ENCODE measurements at places on chromosomes 3 and 15. TPM values are rescaled to one million over a fixed set of nuclear protein-coding genes. Genes with fewer than 3 reads are reported as not detected.

DNA sequence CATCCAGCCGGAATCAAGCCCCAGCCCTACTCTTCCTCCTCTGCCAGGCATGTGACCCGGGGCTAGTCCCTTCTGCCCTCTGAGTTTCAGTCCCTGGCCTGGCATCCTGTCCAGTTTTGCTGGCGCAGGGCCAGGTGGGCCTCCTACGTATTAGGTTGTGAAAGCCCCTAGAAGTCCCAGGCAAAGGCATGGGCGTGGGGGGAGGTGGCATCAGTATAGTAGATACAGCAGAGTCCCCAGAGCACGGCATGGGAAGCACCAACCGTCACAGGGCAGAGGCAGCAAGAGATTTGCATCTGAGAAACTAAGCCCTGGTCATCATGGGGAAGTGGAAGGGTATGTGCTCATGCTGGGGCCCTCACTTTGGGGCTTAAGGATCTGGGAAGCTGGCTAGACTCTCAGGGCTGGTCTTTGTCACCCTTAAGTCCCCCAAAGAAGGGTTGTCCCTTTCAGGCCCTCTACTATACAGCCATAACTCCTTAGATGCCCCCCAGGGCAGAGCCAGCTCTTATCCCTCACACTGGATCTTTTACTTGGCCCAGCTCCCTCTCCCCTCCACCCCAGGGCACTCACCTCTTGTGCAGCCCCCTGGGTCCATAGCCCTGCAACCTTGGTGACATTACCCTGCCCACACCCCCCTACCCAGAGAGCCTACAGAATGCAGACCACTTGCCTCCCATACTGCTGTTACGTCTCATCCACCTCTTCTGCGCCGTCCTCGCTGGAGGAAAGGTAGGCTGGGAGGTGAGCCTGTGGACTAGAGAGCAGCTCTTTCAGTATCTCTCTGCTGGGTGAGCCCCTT lies 11.3 kb downstream of the NBEAL2 start:
- DNase-seq: no peak

DNA sequence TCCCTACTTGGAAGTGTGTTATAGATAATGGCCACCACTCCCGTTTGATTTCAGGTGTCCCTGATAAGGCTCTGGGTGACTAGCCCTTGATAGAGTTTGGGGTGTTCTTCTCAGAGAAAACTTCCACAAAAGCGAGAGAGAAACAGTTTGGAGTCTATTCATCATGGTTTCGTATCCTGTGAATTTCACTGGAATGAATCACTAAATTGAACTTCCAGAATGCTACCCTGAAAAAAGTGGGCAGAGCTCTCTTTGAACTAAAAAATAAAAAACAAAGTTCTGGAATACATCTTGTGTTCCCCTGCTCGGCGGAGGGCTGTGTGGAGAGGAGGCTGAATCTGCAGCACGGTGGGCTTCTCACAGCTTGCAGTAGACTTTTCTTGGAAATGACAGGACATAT lies 52.8 kb upstream of the FAM98B start:
- no peak for DNase-seq

- DNase-seq: no peak
These were observed 102.6 kb downstream of the GMPS start for GRCh38 chr3:155972885-155973584.

GRCh38 chr3:152556731-152557254 lies 278.1 kb upstream of the P2RY1 start:
- DNase-seq: no peak

DNA sequence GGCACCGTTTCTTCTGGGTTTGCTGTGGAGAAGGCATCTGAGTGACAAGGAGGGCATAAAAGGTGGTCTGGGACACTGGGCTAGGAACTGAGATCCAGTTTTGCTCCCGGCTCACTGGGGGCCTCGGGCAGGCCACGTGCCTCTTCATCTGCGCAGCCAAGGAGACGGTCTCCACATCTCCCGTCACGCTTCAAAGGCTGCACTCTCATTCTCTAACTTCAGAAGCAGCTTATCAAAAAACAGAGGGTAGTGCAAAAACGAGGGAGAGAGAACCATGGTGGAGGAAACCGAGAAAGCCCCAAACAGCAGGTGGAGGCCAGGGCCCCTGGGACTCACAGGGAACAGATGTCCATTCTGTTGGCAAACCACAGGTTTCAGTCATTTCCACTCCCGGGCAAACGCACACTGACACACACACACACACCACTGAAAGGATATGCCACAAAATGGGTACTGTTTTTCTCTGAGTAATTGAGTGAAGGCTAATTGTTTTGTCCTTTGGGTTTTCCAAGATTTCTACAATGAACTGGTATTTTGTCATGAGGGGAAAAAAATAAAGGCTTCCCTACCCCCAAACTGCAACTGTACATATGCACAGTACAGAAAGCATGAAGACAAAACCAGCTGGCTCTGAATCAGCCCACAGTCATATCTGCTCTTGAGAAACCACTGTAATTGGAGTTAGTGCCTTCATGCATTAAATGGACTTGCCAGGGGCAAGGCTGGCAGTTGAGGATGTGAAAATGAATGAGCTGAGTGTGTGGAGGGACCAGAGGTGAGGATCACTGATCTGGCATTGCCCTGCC lies 71.9 kb downstream of the MGLL start:
- DNase-seq: peak; percentile 52

Gene CRABP1
- total RNA-seq: 113 TPM

Gene KNG1
- not detected for total RNA-seq
